ENCODE measurements at places on chromosomes 16 and 17.

GRCh38 chr16:86042996-86043725 is 144.2 kb downstream of the IRF8 start:
- no peak for DNase-seq

DNA sequence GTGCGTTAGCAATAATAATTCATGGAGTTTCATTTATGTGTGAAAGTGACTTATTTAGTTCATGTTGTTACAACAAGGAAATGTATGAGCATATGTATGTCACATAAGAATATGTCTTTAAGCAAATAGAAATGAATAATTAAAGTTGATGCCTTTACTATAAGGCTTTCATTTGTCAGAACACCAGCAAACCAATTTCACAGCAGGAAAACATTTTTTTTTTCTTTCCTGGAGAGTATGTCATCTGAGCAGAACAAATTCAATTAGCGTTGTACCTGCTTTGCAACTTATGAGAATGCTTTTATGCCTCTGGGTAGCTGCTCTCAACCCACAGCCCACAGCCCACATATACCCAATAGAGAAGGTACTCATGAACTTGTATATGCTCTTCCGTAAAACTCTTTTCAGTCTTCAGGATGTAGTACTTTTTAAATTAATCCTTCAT is 26.3 kb upstream of the APOH start:
- DNase-seq, result no peak

DNA sequence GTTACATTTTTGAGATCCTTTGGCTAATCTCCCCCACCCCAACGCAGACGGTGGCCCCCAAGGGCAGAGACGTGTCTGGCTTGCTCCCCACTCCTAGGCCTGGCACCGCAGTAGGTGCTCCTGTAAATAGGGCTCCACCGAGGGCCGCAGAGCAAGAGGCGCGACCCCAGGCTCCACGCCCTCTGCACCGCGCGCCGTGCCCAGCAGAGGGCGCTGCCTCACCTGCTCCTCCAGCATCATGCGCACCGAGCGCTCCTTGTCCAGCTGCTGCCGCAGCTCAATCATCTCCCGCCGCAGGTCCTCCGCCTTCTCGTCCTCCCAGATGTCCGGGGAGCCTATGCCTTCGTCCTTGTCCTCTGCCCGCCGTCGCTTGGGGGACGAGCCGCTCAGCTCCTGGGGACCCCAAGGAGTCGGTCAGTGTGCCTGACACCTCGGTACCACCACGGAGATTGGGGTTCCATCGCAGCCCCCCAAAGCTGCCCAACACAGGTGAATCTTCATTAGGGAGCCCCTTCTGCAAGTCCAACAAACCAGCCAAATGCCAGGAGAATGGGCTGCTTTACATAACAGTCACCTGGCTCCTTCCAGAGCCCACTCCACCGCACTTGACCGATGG is 11.2 kb downstream of the TFAP4 start:
- peak; percentile 26 for DNase-seq

- no peak for DNase-seq
Observed at GRCh38 chr16:84260766-84261554, 21.1 kb upstream of the KCNG4 start.

DNA sequence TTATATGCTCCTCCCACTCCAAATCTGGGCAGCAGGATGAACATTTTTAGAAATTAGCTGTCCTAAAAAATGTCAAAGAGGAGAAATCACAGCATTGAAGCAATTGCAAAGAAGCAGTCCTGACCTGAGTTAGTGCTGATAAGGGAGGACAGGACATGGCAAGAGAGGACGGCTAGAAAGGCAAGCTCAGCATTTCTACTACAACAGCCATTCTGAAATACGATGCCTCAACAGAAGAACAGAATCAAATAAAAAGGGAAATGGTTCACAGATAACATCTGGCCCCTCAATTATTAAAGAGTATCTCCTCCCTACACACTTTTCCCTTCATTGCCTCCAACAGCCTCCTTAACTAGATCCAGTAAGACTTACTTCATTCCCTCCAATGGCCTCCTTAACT is 18.3 kb downstream of the VPS53 start:
- DNase-seq, result no peak

DNA sequence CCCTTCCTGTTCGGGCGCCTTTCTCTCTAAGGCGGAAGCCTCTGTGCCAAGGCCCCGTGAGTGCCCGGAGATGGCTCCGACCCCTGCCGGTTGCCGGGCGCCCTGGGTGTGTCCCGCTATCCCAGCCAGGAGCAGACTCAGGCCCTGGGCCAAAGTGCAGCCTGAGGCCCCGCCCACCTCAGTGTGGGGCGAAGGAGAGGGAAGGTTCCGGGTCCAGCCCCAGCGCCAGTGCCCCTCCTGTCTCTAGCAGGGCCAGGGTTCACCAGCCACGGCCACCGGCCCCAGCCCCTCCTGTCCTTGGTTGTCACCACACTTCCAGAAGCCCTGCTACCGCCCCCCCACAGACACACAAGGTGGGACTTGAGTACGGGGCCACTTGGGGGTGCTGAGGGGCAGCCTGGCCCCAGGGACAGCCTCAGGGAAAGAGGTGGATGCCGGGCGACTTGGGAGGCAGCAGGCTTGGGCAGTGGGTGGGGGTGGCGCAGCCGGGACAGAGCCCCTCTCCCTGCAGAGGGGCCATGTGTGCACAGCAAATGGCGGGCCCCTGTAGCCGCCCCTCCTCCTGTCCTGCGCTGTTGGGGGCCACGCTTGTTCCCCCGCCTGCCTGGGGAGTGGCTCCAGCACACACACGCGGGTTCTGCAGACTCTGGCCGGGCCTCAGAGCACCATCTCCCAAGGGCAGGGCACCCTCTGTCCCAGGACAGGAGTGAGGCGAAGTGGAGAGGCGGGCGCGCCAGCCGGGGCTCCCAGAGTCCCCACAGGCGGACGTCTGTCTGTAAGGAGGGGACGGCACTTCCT is 6.0 kb downstream of the C1QTNF8 start:
- no peak for DNase-seq

DNA sequence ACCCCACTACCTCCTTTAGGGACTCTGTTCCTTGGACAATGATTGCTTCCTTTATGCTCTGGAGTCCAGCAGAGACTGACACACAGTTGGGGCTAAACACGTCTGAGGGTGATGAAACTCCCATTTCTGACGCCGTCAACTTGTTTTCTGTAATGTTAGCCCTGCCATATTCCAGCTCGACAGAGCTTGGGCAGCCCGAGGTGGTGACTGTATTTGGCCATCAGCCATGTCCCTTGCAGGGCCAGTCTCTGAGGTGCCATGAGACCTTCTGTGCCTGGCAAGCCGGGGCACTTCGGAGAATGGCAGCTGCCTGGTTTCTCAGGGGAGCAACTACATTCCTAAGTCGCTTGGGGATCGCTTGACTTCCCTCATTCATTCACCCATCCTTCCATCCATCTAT is 278.9 kb upstream of the TNRC6C start:
- no peak for DNase-seq

DNA sequence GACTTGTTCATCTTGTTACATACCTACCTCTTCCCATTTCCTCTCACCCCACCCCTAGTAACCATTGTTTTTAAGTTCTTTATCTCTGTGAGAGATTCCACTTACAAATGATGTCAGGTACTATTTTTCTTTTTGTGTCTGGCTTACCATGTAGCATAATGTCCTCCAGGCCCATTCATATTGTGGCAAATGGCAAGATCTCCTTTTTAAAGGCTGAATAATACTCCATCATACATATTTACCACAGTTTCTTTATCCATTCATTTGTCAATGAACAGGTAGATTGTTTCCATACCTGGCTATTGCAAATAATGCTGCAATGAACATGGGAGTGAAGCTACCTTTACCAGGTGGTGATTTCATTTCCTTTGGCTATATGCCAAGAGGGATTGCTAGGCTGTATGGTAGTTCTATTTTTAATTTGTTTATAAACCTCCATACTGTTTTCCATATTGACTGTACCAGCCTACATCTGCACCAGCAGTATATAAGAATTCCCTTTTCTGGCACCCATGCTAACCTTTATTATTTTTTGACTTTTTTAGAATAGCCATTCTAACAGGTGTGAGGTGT is 53.9 kb downstream of the NSRP1 start:
- DNase-seq, result no peak

- DNase-seq, result no peak
Observed at GRCh38 chr16:83068686-83069085, 441.9 kb downstream of the CDH13 start.

DNA sequence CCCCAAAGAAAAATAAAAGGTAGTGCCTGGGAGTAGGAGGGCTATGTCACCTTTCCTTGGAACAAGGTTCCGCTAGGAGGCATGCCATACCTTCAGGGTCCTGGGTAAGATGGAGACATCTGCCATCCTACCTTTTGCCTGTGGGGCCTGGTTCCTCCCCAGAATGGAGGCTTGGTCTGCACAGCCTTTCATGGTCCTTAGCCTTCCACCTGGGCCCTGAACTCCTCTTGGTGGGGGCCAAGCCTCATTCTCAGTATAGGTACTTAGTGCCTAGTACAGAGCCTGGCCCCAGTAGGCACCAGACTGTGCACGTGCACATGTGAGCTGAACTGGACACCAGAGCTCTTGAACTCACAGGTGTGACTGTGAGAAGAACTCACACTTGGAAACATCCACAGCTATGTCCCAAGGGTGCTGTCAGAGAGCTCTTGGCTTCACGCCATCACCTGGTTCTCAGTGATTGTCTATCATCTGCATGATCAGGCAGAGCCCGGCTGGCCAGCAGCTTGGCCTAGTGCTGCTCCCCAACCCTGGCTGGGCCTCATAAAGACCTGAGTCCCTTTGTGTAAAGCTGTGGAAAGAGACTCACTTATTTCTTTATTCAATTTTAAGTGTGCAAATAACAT is 143.2 kb downstream of the SOCS1 start:
- peak; percentile 73 for DNase-seq

DNA sequence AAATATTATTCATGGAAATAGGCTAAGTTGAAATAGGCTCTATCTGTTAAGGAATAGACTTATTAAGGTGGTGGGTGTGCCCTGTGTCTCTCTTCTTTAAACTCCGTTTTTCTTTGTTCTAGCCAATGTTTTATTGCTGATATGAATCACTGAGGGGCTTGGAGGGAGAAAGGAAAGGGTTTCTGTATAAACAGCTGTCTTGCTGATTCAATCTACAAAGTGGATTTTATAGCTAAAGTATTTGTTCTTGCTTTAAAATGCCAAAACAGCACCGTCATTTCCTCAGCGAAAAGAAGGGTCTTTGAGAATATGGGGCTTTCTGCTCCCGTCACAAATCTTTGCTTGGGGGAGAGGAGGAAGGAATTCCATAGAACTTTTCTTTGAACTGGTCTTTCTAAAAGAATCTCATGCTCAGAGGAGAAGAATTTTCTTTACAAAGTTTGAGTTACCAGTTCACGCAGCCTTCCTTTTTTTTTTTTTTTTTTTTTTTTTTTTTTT is 39.3 kb downstream of the MSI2 start:
- DNase-seq, result no peak

DNA sequence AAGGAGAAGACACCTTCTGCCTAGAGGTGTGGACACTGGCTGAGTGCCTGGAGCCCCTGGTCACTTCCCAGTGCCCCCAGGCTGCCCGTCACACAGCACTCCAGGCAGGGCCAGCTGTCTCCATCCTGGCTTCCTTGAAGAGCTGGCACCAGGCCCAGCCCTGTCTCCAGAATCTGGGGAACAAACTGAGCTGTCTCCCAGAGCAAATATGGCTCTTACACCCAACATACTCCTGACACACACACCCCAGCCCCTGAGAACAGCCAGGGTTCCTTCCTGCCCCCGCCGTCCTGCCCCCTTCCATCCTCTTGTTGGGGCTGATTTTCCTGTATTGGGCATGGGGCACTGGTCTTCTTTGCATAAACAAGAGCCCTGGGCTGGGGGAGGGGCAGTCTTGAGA is 9.1 kb downstream of the NHERF1 start:
- no peak for DNase-seq

DNA sequence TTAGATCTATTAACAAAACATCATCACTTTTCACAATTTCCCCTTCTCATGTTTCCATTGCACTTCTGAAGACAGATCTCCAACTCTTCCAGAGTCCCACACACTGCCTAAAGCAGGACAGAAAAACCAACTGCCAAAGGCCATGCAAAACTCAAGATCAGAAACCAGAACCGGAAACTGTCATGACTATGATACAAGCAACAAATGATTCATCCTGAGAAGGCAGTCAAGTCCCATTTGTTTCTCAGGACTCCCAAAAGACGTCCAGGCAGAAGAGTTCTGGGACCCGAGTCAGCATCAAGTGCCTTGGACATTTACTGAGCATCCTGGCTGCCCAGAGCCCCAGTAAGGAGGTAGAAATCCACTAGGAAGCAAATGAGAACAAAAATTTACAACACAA is 38.8 kb downstream of the ERN1 start:
- peak; percentile 82 for DNase-seq

DNA sequence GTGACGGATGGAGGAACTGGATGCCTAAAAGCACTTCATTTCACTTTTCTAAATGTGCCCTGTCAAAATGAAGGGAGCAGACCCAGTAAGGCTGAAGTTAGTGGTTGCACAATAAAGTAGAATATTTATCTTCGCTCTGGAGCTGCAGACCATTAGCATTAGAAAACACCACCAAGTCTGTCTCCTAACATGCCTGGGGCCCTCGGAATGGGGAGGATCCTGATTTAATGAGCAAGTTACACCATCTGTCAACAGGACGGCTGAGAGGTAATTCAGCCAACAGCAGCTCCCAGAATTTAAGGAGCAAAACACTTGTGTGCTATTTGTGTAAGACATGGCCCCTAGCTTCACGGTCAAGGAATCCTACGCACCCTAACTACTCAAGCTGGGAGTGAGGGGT is 22.3 kb downstream of the CA10 start:
- DNase-seq, result no peak

DNA sequence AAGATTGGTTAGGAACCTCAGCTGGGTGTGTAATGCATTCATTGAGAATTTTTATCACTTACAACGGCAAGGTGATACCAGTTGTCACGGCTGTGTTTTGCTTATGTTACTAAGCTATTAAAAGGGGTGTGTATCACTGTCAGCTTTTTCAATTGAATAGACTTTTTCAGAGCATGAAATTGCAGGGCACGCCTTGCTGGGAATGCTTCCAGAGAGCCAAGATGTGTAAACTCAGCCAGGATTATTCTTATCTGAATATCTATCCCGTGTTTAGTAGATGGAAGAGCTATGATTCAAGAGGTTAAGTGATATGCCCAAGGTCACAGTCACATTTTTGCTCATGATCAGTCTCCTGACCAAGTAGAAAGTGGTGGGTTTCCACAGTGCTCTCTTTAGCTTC is 6.6 kb upstream of the TEKT3 start:
- no peak for DNase-seq

Data from GM12865 (cell line).